NCI-H146 (cell line): ENCODE measurements at places on chromosomes 2 and 18.
A peak's percentile ranks its signal among the peaks of the same experiment; 100 is the strongest.

DNA sequence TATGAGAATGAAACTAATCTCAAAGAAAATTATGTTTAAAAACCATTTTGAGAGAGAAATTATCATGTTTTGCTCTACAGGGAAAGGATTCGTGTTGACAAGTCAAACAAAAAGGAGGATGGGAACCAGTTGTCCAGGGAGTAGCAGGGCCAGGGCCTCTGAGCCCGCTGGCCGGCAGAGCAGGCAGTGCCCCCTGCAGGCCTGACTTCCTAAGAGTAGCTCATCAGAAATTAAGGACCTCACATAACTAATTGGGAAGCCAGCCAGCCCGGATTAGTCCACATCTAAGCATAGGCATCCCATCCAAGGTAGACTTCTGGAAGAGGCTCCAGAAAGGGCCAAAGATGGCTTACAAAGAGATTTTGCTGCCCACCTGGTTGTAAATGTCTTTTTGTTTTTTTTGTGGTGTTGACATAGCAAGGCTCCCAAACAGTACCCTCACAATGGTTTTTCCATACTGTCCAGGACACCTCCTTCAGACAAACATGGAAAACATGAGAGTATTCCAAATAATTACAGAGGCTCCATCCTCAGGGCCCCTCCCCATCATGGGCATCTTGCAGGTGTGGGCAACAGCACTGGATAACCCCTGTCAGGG, 241.2 kb upstream of the TANK start:
- peak; percentile 5 for DNase-seq

- no peak for DNase-seq
Measured at GRCh38 chr2:8297376-8298231, 384.3 kb upstream of the ID2 start.

DNA sequence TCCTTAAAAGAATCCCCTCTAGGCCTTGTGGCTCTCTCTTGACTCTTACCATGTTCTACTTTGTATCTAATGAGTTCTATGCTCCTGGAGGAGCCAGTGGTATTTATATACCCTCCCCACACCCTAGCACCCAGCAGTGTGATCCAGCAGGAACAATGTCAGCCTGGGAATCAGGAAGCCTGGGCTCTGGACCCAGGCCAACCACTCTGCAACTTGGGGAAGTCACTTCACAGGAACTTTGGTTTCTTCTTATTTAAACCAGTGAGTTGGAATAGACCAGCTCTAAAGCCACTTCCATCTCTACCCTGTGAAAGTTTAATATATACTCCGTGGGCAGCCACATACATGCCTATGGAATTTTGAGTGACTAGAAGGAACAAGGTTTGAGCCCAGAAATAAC, 11.6 kb upstream of the SPTBN1 start:
- no peak for DNase-seq

DNA sequence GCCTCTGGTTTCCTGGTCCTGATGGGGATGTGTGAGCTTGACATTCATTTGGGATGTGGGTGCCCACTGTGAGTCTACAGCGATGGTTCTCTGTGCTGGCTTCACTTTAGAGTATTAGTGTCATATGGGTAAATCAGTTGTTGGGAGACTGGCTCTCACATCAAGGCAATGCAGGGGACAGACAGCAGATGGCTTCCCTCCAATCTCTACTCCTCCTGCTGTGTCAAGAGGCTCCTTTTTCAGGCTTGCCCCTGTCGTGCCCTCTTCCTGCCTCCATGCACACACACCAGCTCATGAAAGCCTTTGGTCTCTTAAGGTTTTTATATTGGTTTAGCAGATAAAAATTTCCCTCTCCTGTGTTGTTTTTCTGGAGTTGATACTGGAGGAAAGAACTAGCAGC, 315.6 kb downstream of the RDH14 start:
- DNase-seq, result no peak

- DNase-seq, result no peak
Measured at GRCh38 chr2:170647741-170648436, 67.2 kb upstream of the SP5 start.

- DNase-seq, result no peak
Measured at GRCh38 chr2:239380831-239381708, 19.8 kb downstream of the HDAC4 start.

DNA sequence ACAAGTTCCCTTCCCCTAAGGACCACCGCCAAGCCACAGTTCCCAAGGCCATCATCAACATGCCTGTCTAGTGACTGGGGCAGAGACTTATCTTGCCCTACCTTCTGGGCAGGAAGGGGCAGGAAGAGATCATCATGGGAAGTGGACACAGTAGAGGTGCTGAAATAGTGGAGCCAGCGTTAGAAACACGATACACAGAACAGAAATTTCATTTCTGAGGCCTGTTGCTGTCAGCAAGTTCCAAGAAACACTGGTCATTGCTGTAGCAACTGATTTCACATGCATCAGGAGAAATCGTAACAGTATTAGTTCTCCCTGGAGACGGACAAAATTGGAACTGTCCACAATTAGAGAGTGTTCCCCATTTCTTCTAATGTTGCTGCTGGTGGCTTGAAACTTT, 83.0 kb downstream of the COLEC12 start:
- DNase-seq, result no peak

- peak; percentile 45 for DNase-seq
Measured at GRCh38 chr2:138724327-138724726, 55.9 kb downstream of the NXPH2 start.

DNA sequence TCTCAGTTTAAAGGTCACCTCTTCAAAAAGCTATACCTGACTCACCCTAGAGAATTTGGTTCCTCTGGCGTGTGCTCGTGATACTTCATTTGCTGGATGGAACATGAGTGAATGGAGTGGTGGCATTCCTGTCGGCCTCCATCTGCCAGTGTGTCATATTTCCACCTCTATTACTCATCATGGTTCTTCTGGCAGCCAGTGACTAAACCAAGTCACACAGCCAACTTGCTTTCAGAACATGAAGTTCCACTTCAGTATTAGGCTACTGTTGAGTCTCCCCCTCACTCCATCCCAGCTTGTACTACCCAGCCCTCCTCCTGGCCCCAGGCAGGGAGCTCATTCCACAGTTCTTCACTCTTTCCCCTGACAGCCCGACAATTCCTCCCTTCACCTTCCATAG, 169.8 kb downstream of the MREG start:
- DNase-seq, result no peak

- no peak for DNase-seq
Measured at GRCh38 chr2:54158311-54158710, 42.9 kb downstream of the ACYP2 start.

DNA sequence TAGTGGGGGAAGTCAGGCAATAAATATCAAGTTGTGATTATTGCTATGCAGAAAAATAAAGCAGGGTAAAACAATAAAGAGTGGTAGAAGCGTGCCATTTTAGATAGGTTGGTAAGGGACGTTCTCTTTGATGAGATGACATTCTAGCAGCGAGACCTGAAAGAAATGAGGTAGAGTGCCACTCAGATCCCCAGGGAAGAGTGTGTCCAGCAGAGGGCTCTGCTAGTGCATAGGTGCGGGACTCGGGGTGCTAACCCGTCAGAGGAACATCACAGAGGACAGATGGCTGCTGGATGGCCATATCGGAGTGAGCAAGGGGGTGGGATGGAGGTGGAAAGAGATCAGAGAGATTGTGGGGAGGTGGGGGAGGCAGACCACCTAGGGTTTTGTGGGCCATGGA, 16.3 kb upstream of the GTF2A1L start:
- DNase-seq, result peak; percentile 28

- no peak for DNase-seq
Measured at GRCh38 chr2:106572541-106573450, 85.6 kb downstream of the CD8B2 start.

DNA sequence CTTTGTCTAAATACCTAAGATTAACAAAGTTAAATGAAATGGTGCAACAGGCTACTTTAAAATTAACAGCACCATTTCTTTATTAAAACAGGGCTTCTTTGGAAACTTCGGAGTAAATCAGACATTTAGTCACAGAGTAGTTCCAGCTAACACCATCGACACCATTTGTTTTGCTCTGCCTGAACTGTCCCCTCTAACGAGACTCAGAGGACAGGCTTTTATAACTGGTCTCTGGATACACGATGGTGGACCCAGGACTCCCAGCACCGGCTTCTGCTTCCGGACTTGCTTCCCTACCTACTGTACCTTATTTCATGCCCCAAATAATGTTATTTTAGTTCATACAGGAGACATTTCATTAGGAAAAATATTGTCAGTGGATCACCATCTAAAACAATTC, 252.1 kb downstream of the XIRP2 start:
- DNase-seq, result no peak

DNA sequence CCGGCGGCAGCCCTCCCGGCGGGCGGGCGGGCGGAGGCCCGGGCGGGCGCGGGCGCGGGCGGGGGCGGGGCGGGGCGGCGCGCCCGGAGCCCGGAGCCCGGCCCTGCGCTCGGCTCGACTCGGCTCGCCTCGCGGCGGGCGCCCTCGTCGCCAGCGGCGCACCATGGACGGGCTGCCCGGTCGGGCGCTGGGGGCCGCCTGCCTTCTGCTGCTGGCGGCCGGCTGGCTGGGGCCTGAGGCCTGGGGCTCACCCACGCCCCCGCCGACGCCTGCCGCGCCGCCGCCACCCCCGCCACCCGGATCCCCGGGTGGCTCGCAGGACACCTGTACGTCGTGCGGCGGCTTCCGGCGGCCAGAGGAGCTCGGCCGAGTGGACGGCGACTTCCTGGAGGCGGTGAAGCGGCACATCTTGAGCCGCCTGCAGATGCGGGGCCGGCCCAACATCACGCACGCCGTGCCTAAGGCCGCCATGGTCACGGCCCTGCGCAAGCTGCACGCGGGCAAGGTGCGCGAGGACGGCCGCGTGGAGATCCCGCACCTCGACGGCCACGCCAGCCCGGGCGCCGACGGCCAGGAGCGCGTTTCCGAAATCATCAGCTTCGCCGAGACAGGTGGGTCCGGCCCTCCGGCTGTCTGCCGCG, at the start of gene INHBB:
INHBB (plus strand) TSS at position 111 of the 641 bp plus-strand sequence; CDS start at position 164, 53 bp downstream.
- DNase-seq, result peak; percentile 51

GRCh38 chr18:46302528-46303485, 198.6 kb downstream of the HAUS1 start:
- peak; percentile 43 for DNase-seq

DNA sequence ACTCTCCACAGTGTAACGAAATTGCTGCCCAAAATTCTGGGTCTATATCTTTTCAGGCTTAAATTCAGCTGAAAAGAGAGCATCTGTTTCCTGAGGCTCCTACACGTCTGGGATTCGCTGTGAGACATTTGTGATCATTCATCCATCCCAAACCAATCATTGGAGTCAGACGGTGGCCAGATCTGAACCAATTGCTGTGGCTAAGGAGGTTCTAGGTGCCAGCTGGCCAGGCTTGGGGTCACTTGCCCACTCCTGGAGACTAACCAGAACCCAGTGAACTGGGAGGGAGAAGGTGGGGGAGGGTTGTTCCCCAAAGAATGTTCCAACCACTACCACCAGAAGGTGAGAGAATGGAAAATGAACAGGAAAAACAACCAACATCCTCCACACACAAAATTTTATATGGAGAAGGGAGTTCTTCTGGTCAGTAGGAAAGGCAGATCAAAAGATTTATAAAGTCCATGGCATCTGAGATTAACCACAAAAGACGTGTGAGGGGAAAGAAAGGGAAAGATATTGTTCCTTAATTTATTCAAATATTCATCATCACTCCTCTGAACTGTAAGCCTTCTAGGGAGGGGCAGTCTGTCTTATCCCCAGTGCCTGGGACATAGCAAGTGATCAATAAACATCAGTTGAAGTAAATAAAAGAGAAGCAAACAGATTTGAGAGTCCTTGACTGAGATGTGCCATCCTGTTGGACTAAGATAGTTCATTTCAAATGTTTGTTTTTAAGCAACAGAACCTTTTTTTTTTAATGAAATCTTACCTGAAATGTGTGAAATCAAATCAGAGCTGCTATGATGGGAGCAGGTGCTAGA, 3.0 kb upstream of the RTKN start:
- DNase-seq, result peak; percentile 27

DNA sequence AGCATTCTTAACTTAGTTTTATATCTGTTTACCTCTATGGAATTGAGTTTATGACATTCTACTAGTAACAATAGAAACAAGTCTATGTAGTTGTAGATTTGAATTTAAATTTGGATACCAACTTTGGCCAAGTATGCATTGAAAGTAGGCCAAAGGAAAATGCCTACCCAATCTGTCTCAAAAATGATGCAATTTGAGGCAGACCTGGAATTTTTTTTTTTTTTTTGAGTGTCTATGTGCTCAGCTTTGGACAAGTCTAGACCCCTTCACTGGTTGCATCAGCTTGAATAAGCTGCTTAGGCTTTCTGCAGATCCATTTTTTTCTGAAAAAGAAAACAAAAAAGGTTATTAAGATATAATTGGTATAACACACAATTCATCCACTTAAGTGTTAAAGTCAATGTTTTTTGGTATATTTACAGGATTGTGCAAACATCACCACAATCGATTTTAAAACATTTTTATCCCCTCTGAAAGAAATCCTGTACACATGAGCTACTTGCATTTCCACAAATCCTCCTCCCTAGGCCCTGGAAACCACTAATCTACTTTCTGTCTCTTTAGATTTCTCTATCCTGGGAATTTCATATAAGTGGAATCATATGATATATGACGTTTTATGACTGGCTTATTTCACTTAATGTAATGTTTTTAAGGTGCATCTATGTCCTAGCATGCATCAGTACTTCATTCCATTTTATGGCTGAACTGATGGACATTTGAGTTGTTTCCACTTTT, 185.1 kb upstream of the CCDC68 start:
- DNase-seq, result no peak

DNA sequence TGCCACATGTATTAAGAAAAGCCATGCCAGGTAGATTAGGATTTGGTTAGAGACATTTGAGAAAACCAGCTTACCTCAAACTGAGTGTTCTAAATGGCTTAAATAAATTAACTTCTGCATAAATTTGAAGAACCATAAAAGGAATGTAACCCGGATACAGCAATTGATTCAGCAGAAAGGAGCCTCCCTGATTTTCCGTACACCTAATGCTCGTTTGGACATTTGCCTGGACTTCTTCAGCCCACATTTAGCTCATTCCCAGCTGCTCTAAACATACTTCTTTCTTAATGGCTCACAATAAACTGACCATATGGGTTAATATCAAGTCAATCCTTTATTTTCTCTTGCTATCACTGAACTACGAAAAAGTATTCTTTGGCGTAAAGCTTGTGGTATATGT, 392.4 kb downstream of the ZNF516 start:
- DNase-seq, result no peak

- DNase-seq, result no peak
Measured at GRCh38 chr2:139940686-139941085, 1160.5 kb upstream of the NXPH2 start.

GRCh38 chr18:60197671-60198462, 174.7 kb downstream of the MC4R start:
- DNase-seq, result peak; percentile 66

DNA sequence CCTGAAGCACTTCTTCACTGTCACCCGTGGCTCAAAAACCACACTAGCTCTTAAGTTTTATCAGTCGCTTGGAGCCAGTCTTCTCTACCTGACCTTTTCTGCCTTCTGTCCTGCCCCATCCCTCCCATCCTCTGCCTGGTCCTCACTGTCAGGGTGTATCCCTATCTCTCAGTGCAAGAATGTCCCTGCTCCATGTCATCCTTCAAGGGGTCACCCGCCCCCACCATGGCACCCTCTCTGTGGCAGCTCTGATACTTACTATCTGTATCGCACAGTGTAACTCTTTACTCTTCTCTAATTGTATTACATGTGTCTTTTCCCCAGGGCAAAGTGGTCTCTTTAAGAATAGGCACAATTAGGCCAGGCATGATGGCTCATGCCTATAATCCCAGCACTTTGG, 4.4 kb downstream of the VAMP5 start:
- DNase-seq, result no peak

- DNase-seq, result no peak
Measured at GRCh38 chr2:190657474-190658255, 8.8 kb downstream of the NAB1 start.

- no peak for DNase-seq
Measured at GRCh38 chr2:74578408-74578807, 23.9 kb downstream of the DOK1 start.

- DNase-seq, result no peak
Measured at GRCh38 chr2:126856403-126856802, 42.3 kb upstream of the TEX51 start.
